Ovary (tissue), 10 donors: ENCODE measurements at places on chromosomes 1 and 21. TPM values are rescaled to one million over a fixed set of nuclear protein-coding genes. Genes with fewer than 3 reads are reported as not detected.

- DNase-seq, result no peak
- H3K27me3 ChIP-seq, result no peaks in the 10 kb centered on the region
- no peak overlapping the region for H3K27ac ChIP-seq
- no peaks in the 10 kb centered on the region for H3K36me3 ChIP-seq
- no peaks in the 10 kb centered on the region for H3K4me1 ChIP-seq
- H3K4me3 ChIP-seq, result no peak overlapping the region
These were observed 94.0 kb downstream of the DPYD start for GRCh38 chr1:97826820-97827219.

DNA sequence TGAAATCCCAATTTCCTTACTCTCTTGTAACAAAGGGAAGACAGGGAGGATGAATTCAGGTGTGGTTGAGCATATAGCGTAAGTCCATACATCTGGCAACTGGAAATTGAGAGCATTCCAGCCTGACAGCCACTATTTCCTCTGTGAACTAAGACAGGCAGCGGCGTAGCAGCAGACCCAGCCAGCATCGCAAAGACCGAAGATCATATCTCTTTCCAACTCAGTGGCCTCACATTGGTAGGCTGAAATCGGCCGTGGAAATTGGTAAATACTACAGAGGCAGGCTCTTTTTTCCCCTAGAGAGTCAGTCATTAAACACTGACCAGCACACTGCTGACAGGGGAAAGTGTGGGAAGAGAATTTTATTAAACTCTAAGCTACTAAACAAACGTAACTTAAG lies 43.4 kb downstream of the TARBP1 start:
- H3K4me1 ChIP-seq, result no peaks in the 10 kb centered on the region
- H3K36me3 ChIP-seq, result no peaks in the 10 kb centered on the region
- DNase-seq, result no peak

GRCh38 chr1:60969971-60970509 lies 112.3 kb upstream of the NFIA start:
- H3K36me3 ChIP-seq, result no peaks in the 10 kb centered on the region
- H3K4me3 ChIP-seq, result no peak overlapping the region
- no peak for DNase-seq

GRCh38 chr1:240385985-240386978 lies 225.7 kb downstream of the GREM2 start:
- no peak overlapping the region for H3K4me3 ChIP-seq
- no peak overlapping the region for H3K27ac ChIP-seq
- no peaks in the 10 kb centered on the region for H3K4me1 ChIP-seq
- H3K27me3 ChIP-seq, result no peaks in the 10 kb centered on the region

- no peak overlapping the region for H3K4me3 ChIP-seq
- no peaks in the 10 kb centered on the region for H3K36me3 ChIP-seq
- H3K27me3 ChIP-seq, result no peaks in the 10 kb centered on the region
- H3K27ac ChIP-seq, result no peak overlapping the region
- no peak for DNase-seq
These were observed 29.3 kb downstream of the KPNA6 start for GRCh38 chr1:32137111-32137510.

- no peaks in the 10 kb centered on the region for H3K36me3 ChIP-seq
- no peaks in the 10 kb centered on the region for H3K27me3 ChIP-seq
- no peak overlapping the region for H3K4me3 ChIP-seq
- peaks cover 29% of the 10 kb centered on the region for H3K4me1 ChIP-seq
- H3K27ac ChIP-seq, result no peak overlapping the region
- no peak for DNase-seq
These were observed 59.5 kb downstream of the MRPS6 start for GRCh38 chr21:34132926-34133325.

- no peak overlapping the region for H3K4me3 ChIP-seq
- no peak overlapping the region for H3K27ac ChIP-seq
- H3K36me3 ChIP-seq, result no peaks in the 10 kb centered on the region
- no peak for DNase-seq
- no peaks in the 10 kb centered on the region for H3K4me1 ChIP-seq
These were observed 8.3 kb downstream of the XCL2 start for GRCh38 chr1:168535536-168535935.

- no peak overlapping the region for H3K27ac ChIP-seq
- no peaks in the 10 kb centered on the region for H3K27me3 ChIP-seq
- H3K36me3 ChIP-seq, result no peaks in the 10 kb centered on the region
- H3K4me1 ChIP-seq, result no peaks in the 10 kb centered on the region
- no peak overlapping the region for H3K4me3 ChIP-seq
These were observed 30.5 kb upstream of the NRIP1 start for GRCh38 chr21:15095326-15095725.

DNA sequence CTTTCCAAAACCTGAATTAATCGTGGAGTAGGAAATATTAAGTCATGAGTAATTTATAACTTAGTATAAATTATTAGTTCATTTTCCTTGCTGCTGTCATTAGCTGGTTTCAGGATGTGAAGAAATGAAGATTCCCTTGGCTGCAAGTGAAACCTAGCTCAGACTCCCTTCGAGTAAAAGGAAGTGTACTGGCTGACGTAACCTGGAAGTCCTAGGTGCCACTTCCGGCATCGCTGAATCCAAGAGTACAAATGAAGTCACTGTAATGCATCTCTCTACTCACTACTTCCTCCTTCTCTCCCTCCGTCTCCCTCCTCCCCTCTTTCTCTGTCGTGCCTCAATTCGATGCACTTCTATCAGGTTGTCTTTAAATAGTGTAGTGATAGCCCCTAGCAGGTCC lies 28.8 kb downstream of the ZP4 start:
- H3K27ac ChIP-seq, result no peak overlapping the region
- no peak overlapping the region for H3K4me3 ChIP-seq
- H3K4me1 ChIP-seq, result peaks cover 2% of the 10 kb centered on the region
- no peaks in the 10 kb centered on the region for H3K27me3 ChIP-seq
- DNase-seq, result no peak

- DNase-seq, result no peak
- H3K4me1 ChIP-seq, result peaks cover 3% of the 10 kb centered on the region
- H3K27me3 ChIP-seq, result no peaks in the 10 kb centered on the region
- no peak overlapping the region for H3K27ac ChIP-seq
These were observed 10.5 kb downstream of the TENT5C start for GRCh38 chr1:117616356-117616755.

GRCh38 chr1:26705788-26706311 lies 10.0 kb downstream of the ARID1A start:
- H3K4me1 ChIP-seq, result peaks cover 39% of the 10 kb centered on the region
- no peak overlapping the region for H3K4me3 ChIP-seq
- H3K36me3 ChIP-seq, result no peaks in the 10 kb centered on the region
- no peak for DNase-seq
- peak overlapping the region; percentile 33 for H3K27ac ChIP-seq

- H3K4me3 ChIP-seq, result no peak overlapping the region
- no peaks in the 10 kb centered on the region for H3K36me3 ChIP-seq
- no peaks in the 10 kb centered on the region for H3K27me3 ChIP-seq
- no peak overlapping the region for H3K27ac ChIP-seq
- H3K4me1 ChIP-seq, result peaks cover 2% of the 10 kb centered on the region
These were observed 259.9 kb downstream of the CTH start for GRCh38 chr1:70671006-70671405.

DNA sequence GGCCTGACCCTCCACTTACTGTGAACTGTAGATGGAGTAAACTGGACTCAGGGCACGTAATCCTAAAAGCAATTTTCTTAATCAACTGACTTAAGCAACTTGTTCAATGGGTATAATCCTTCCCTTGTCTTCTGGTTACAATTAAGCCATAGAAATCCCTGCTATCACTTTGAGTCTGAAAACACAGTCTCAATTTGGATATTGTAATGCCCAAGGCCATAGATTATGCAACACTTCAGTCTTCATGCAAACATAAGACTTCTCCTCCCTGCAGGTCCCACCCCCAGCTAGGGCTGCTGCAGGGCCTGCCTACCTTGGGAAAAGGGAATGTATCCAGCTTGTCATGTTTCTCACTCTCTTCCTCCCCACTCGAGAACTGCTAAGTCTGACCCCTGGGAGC lies 6.2 kb upstream of the SLC5A9 start:
- H3K27ac ChIP-seq, result no peak overlapping the region
- no peaks in the 10 kb centered on the region for H3K4me1 ChIP-seq
- no peak for DNase-seq
- no peaks in the 10 kb centered on the region for H3K36me3 ChIP-seq
- H3K4me3 ChIP-seq, result no peak overlapping the region
- no peaks in the 10 kb centered on the region for H3K27me3 ChIP-seq

- H3K27me3 ChIP-seq, result no peaks in the 10 kb centered on the region
- peak; percentile 53 for DNase-seq
- H3K36me3 ChIP-seq, result no peaks in the 10 kb centered on the region
- H3K4me1 ChIP-seq, result peaks cover 12% of the 10 kb centered on the region
- peak within 1 kb of the TSS; percentile 93 for H3K27ac ChIP-seq
These were observed at the start of gene AGPAT3 for GRCh38 chr21:43864962-43865539. Gene AGPAT3, plus strand, starts transcription at chr21:43865223. Its CDS starts 94,459 bp downstream, at chr21:43959682.

- H3K27ac ChIP-seq, result peak overlapping the region; percentile 24
- no peak for DNase-seq
- H3K4me1 ChIP-seq, result no peaks in the 10 kb centered on the region
- no peaks in the 10 kb centered on the region for H3K36me3 ChIP-seq
- H3K27me3 ChIP-seq, result no peaks in the 10 kb centered on the region
- no peak overlapping the region for H3K4me3 ChIP-seq
These were observed 50.7 kb upstream of the RHOU start for GRCh38 chr1:228684607-228685006.

DNA sequence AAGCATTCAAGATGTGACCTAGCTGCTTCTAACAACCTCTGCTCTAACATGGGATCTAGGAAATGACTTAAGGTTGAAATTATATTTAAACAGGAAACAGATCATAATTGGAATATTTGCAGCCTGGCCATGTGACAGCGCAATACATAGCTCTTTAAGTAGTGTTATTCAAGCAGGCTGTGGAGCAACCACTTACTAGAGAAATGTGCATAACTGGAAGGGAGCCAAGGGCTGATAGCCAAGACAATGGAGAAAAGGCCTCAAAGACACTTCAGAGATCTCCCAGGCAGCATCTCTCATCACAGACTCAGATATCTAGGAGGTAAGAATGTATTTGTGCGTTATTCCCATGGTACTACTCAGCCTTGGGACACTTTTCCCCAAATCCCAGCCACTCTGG lies 823.0 kb upstream of the PRMT6 start:
- H3K4me1 ChIP-seq, result no peaks in the 10 kb centered on the region
- no peak overlapping the region for H3K4me3 ChIP-seq
- H3K27ac ChIP-seq, result no peak overlapping the region

DNA sequence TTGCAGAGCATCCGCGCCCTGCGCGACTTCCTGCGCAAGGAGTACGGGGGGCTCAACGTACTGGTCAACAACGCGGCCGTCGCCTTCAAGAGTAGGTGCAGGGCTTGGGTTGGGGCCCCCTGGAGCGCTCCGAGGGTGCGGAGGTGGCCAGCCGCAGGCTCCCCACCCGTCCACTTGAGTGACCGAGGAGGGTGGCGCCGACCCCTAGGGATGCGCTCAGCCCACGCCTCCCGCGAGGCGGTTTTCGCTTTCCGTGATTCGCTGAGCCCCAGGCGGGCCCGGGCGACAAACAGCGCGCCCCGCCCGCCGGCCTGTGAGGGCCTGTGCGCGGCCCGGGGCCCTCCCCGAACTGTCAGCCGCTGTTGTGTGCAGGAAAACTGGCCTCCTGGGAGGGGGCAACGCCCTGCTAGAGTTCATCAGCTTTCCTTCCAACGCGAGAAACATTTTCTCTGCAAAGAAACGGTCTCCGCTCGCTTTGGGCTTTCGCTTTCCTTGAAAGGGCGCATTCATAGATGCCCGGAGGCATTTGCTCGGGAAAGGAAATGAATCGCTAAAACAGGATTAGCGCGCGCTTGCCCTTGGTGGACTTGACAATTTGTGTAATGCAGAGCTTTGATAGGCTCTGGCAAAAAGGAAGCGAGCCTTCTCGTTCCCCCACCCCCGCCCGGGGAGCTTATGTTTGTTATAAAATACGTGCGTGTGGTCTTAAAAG lies 668 bp downstream of the CBR3 start:
- H3K27me3 ChIP-seq, result no peaks in the 10 kb centered on the region
- peak overlapping the region; percentile 48 for H3K4me3 ChIP-seq
- H3K27ac ChIP-seq, result peak overlapping the region; percentile 92
- peak; percentile 60 for DNase-seq
- no peaks in the 10 kb centered on the region for H3K36me3 ChIP-seq

DNA sequence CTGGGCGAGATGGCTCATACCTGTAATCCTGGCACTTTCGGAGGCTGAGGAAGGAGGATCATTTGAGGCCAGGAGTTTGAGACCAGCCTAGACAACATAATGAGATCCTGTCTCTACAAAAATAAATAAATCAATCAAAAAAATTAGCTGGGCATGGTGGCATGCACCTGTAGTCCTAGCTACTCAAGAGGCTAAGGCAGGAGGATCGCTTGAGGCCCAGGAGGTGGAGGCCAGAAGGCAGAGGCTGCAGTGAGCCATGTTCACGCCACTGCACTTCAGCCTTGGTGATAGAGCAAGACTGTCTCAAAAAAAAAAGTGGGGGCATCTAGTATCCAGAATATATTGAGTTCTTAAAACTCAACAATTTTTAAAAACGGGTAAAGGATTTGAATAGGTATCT lies 6.0 kb downstream of the TUT4 start:
- no peaks in the 10 kb centered on the region for H3K36me3 ChIP-seq
- no peak overlapping the region for H3K4me3 ChIP-seq
- no peaks in the 10 kb centered on the region for H3K27me3 ChIP-seq
- no peak overlapping the region for H3K27ac ChIP-seq
- DNase-seq, result no peak

Gene GJA5
- 2.5 TPM for total RNA-seq

Gene PTGER3
- total RNA-seq, result 0.86 TPM

Gene TMEM61
- 0.22 TPM for total RNA-seq

Gene NBPF12
- total RNA-seq, result 8.4 TPM

Gene EVI5
- total RNA-seq, result 36.7 TPM

Gene AKR7A3
- total RNA-seq, result 3.5 TPM

Gene MPZL1
- 44.2 TPM for total RNA-seq

Gene NR1I3
- not detected for total RNA-seq

Gene TNFAIP8L2
- total RNA-seq, result 1.1 TPM

Gene FMO2
- total RNA-seq, result 1.6 TPM

Gene PALMD
- total RNA-seq, result 19.9 TPM

Gene SPATA45
- not detected for total RNA-seq

Gene TMPRSS3
- total RNA-seq, result 6.1 TPM

Gene LRRC8C
- total RNA-seq, result 9.2 TPM

Gene HSD3B2
- not detected for total RNA-seq
